ENCODE measurements at places on chromosomes 12 and 14. TPM values are rescaled to one million over a fixed set of nuclear protein-coding genes. Genes with fewer than 3 reads are reported as not detected.

RFX4 gene
- total RNA-seq, result not detected

OTX2 gene
- not detected for total RNA-seq

TESPA1 gene
- not detected for total RNA-seq

FERMT2 gene
- total RNA-seq, result 217 TPM

SSTR1 gene
- 17.6 TPM for total RNA-seq

CLMN gene
- 0.76 TPM for total RNA-seq

SELPLG gene
- total RNA-seq, result 6.1 TPM

KRT86 gene
- total RNA-seq, result not detected

BICDL1 gene
- total RNA-seq, result not detected

NR1H4 gene
- total RNA-seq, result not detected

JAG2 gene
- total RNA-seq, result 0.13 TPM

SMCO3 gene
- total RNA-seq, result not detected

ESRRB gene
- total RNA-seq, result not detected

RNU7-1 gene
- not detected for total RNA-seq

SLC4A8 gene
- 2.6 TPM for total RNA-seq

PRH2 gene
- total RNA-seq, result not detected

CYP46A1 gene
- total RNA-seq, result 0.22 TPM

CMA1 gene
- total RNA-seq, result not detected

HOXC4 gene
- total RNA-seq, result 2.2 TPM

HDAC7 gene
- 62.9 TPM for total RNA-seq

KERA gene
- total RNA-seq, result not detected

SOX5 gene
- total RNA-seq, result not detected

NAV3 gene
- 69.9 TPM for total RNA-seq

TMCC3 gene
- total RNA-seq, result 0.11 TPM

PAPLN gene
- 0.22 TPM for total RNA-seq

SLC25A21 gene
- not detected for total RNA-seq

SIX6 gene
- total RNA-seq, result not detected

MANSC4 gene
- total RNA-seq, result not detected

PRB2 gene
- total RNA-seq, result not detected

LRP1-AS gene
- total RNA-seq, result not detected

DCN gene
- 441 TPM for total RNA-seq

XRCC3 gene
- 20.3 TPM for total RNA-seq

RASSF3 gene
- 12.0 TPM for total RNA-seq

ITGB7 gene
- 1.4 TPM for total RNA-seq

CRIP1 gene
- 1.8 TPM for total RNA-seq

C12orf54 gene
- total RNA-seq, result not detected

CEBPE gene
- not detected for total RNA-seq

GMFB gene
- total RNA-seq, result 286 TPM

ENDOU gene
- total RNA-seq, result not detected

ZDHHC22 gene
- not detected for total RNA-seq

MYO1H gene
- total RNA-seq, result not detected

ARHGEF25 gene
- 43.0 TPM for total RNA-seq

MIP gene
- not detected for total RNA-seq

DEPDC4 gene
- 0.13 TPM for total RNA-seq

MAP3K9 gene
- total RNA-seq, result not detected

CLEC7A gene
- not detected for total RNA-seq

SERPINA9 gene
- total RNA-seq, result not detected

KLRB1 gene
- not detected for total RNA-seq

IL22 gene
- not detected for total RNA-seq

BIN2 gene
- total RNA-seq, result not detected

ANKRD33 gene
- not detected for total RNA-seq

SMARCC2 gene
- 23.4 TPM for total RNA-seq

CNIH1 gene
- 315 TPM for total RNA-seq

LIN7A gene
- 1.0 TPM for total RNA-seq

NINJ2 gene
- total RNA-seq, result 5.2 TPM
